ENCODE measurements at places on chromosomes 5 and 9.

- DNase-seq: no peak
Observed at GRCh38 chr5:74355041-74355824, 285.3 kb downstream of the ENC1 start.

DNA sequence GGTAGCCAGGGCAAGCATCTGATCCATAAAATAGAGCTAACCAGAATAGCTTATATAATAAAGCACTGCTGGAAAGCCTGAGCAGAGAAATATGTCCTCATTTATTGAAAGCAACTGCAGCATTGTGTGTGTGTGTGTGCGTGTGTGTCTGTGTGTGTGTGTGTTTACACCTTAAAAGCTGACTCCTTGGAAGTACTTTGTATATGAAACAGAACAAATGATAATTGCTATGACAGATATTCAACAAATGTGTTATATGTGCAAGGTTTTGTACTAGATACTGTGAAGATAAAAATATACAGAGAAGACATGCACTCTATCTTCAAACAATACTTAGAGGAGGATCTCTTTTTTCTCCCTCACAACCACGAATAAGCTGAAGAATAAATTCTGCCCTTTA, 22.0 kb upstream of the IFNE start:
- no peak for DNase-seq

GRCh38 chr5:179802950-179803562, 3.6 kb downstream of the MGAT4B start:
- no peak for DNase-seq

- DNase-seq: no peak
Observed at GRCh38 chr5:93257616-93258015, 323.4 kb downstream of the NR2F1-AS1 start.

DNA sequence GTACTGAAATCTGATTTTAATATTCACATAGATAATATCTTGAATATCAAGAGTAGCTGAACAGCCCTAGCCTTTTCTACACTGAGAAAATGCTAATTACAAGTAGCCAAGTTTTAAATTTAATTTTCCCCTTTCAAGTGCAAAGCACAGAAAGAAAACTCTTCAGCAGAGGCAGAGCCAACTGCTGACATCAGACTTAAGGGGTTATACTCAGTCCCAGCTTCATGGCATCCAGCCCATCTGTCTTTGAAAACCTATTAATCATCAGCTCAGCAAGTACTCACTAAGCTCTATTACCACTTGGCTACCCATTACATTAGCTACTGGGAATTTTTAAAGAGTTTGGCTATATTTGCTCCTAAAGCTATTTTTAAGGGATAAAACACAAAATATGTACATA, 220.5 kb downstream of the SLC12A2 start:
- no peak for DNase-seq

GRCh38 chr5:147208134-147208533, 26.7 kb upstream of the STK32A start:
- DNase-seq: no peak

DNA sequence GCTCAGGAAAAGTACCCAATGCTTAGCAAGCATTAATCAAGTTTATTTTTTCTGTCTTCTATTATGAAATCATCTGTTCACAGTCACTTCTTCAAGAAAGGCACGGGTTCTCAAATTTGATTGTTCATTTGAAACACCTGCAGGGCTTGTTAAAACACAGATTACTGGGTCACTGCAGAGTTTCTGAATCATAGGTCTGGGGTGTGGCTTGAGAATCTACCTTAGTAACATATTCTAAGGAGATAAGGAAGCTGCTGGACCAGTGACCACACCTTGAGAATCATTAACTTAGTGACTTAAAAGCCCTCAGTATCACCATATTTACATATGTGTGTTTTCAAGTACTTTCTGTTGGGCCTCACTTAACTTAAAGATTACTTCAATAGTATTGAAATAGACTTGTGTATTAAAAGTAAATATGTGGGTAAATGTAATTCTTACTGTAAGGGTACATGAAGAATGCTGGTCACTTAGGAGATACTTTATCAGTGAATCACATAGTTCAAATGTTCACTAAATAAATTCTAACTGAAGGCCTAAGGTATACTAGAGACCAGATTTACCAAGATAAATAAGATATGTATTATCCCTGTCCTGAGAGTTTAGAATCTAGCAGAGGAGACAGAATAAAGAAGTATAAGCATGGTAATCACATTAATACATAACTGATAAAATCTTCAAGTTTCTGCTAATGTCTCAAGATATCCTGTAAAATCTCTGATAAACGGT, 1342.1 kb upstream of the C9orf72 start:
- DNase-seq: no peak

DNA sequence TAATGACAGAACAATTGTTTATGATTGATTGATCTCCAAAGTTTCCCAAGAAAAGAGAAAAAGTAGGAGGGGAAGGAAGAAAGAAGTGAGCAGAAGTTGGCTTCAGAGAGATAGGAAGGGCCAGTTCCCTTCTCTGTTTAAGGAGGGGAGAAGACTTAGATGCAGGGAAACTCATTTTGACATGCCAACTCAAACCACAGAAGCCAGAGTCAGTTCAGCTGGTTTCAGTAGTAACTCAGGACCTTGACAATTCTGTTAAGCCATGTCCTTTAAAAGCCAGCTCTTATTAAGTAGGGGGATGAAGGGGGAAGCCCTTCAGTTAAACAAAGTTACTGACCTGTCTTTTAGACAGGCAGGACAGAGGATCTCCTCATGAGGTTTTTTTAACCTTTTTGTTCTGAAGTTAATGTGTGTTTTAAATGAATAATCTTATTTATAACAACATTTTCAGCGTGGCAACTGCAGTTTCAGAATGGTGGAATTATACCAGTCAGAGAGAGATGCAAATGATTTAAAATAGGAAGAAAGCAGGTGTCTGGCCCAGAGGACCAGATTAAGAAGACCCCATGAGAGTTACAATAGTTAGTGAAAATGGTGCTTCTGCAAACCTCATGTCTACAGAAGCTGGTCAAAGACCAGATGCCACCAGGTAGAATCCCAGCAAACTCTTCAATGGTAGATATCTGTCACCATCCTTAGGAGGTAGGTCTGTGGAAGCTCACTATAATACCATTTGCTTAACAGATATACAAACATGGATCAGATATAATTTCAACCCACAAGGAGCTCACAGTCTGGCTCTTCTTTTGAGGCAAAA, 29.3 kb upstream of the ABL1 start:
- DNase-seq: no peak

DNA sequence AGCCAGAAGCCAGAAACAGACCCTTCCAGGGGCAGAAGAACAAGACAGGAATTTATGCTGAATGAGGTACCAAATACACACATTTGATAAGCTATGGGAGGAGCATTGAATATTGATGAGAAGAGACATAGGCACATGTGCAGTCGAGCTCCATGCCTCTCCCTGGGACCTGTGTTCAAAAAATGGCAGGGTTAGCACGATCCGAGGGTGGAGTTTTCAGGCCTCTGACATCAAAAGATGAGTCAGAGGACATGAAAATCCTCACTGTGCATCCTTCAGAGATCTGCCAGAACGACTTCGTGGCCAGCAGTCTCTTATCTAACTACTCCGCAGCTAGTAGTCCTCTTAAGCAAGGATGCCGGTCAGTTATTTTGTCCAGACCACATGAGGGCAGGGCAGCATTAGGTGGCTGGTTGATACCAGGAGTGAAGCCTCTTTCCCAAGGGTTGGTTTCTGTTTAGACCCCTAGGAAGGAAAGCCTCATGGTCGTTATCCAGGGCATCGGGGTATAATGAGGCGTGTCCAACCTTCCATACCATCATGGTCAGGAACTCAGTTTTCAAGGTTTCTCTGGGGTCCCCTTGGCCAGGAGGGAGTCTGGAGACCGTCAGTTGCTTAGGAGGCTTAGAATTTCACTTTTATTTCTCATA, 11.6 kb upstream of the CMBL start:
- no peak for DNase-seq

- no peak for DNase-seq
Observed at GRCh38 chr9:16241231-16241630, 629.2 kb downstream of the BNC2 start.

- DNase-seq: no peak
Observed at GRCh38 chr5:78699552-78700153, 51.1 kb upstream of the LHFPL2 start.

DNA sequence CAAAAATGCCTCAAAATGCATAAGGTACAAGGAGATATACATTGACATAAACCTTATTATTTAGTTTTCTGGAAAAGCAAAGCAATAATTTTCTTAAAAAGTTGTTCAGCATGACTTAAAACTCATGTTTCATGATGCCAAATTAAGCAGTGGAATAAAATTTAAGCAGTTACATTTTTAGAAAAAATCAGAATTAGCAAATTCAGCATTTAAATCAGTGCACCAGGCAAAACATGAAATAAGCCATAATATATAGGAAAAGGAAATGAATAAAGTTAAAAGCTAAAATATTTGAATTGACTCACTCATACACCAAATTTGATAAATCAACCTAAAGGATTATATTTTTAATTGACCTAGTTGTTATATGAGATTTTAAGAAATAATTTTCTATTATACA, 795.1 kb upstream of the CDH6 start:
- no peak for DNase-seq

- DNase-seq: no peak
Observed at GRCh38 chr9:129483415-129484351, 137.2 kb downstream of the C9orf50 start.

- DNase-seq: no peak
Observed at GRCh38 chr9:76799473-76799872, 35.2 kb downstream of the PCA3 start.

DNA sequence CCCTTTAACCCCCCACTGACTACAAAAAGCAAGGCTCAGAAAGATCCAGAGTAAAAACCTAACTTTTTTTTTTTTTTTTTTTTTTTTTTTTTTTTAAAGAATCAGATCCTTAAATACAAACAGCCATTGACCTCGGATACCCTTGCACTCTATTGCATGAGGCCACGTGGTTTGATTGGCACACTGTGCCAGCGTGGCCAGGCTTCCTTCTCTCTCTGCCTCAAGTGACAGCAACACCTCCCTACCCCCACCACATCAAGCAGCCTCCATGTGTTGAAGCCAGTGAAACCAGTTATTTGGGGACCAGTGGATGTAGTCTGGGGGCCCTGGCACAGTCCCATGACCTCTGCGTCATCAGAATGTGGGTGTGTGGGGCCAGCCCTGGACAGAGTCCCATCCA, 71.4 kb downstream of the OTULIN start:
- DNase-seq: no peak

GRCh38 chr5:160657622-160658458, 194.2 kb downstream of the ATP10B start:
- no peak for DNase-seq

DNA sequence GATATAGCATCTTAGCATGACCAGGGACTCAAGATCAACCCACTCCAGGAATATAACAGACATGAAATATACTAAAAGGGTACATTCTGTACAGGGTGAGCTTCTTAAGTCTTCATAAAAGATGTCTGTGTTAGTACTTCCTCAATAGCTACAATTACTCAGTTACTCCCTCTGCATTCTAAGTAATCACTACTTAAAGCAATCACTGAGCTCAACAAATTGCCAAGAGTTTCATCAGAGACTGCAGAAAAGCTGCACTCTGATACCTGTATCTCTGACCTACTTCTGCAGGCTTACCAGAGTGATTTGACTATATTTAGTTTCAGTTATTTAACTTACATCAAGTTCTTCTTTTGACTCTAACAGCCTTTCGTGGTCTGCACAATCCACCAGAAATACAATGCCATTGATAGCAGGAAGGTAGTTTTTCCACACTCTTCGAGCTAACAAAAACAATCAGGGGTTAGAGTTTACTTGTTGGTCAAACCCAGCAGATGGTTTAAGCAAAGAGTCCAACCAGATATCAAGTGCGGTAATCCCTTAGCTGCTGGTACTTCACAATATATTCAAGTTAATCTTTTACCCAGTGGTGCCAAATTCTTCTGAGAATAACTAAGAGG, 23.3 kb downstream of the SAR1B start:
- no peak for DNase-seq

GRCh38 chr9:94920420-94921091, 194.1 kb downstream of the AOPEP start:
- DNase-seq: no peak

DNA sequence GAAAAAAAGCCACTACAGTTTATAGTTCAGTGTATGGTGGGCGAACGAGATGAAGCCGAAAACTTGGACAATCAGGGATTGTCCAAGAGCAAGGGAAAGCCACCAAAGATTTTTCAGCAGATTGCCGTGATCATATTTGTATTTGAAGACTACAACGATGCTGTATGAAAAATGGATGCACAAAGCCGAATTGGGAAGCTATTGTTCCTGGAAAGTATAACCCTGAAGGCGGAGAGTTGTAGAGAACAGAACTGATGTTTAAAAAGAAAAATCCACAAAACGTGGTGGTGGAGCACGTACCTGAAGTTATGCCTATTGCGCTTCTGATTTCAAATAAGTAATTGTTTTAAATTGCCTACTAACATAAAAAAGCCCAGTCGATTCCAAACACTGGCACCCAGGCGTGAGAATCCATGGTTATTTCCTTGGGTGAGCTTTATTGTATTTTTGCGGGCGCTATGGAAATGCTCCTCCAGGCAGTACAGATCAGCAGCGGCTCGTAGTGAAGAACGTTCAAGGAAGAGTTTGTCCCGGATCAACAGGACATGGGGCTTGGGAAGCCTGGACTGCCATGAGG, 772 bp upstream of the TARS1 start:
- DNase-seq: no peak

DNA sequence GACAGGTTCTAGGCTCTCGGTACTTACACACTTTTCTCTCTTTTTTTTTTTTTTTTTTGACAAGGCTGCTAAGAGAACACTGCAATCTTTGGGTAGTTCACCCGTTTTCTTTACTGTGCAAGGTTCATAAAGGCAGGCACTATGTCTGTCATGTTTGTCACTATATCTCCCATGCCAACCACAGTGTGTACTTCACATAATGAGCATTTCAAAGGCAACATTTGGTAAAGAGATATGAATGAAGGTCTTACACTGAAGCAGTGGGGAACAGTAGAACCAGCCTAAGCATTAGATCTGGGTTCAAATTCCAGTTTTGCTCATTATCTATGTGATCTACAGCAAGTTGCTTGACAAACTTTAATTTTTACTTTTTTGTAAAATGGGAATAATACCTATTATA, 1.5 kb upstream of the HMGCR start:
- DNase-seq: no peak

- no peak for DNase-seq
Observed at GRCh38 chr5:109944461-109944860, 254.7 kb downstream of the MAN2A1 start.

DNA sequence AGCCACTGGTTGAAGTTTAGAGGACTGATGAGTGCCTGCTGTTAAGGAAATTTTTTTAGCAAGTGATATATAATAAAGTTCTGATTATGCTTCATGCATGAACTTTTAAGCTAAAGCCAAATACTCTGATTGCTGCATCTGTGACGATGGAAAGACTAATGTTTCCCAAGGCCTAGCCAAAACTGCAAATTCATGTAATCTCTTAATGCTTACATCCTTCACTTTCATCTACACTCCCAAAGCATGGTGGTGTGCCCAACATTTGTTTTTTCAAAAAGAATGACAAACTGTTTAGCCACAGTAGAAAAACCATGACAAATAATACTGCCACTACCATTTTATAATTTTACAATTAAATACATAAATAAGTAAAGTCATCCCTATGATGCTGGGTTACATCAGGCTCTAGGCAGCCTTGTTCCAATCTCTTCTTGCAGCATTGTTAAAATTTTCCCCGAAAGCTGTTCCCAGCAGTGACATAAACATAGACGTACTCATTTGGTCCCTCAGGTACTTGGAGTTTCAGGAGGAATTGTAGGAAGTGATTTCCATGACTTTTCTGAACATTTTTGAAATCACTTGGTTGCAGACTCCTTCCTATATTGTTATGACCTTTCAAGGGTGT, 625.3 kb upstream of the DMAC1 start:
- DNase-seq: no peak

Measured in activated CD4-positive, alpha-beta T cell treated with anti-CD3 and anti-CD28 coated beads for 24 hours (primary cell).